LHCN-M2 (cell line): ENCODE measurements at places on chromosomes 2 and 18. TPM values are rescaled to one million over a fixed set of nuclear protein-coding genes. Genes with fewer than 3 reads are reported as not detected.

GRCh38 chr2:150903461-150903860 is 358.2 kb downstream of the RBM43 start:
- no peak for DNase-seq

- DNase-seq, result no peak
These were observed 305.7 kb downstream of the AGPS start for GRCh38 chr2:177698281-177698680.

Gene PHLPP1
- 8.5 and 9.6 TPM in 2 replicates for total RNA-seq

DNA sequence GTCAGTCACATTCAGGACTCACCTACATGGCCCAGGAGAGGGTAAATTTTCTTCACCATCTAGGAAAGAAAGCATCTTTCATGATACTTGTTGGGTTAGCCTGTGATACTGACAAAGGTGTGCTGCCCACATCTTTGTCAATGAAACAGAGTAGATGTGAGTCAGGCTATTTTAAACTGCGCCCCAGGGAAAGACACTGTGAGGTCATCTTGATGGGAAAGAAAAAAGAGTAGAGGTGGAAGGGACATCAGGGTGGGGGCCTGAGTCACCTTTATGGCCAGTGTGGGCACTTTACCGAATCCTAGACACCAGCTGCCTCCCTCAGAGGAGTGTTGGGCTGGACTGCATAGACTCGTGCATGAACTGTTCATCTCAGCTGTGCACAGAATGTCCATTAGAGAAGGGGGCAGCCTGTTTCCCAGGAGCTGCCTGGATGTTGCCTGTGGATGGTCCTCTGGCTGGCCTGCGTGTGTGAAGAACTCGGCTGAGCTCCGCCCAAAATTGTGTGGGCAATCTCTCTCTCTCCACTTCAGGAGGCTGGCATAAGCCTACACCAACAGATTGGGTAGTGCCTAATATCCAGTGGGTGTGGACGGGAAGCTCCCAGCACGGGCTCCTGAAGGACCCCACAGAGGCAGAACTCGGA is 278.7 kb upstream of the PXDN start:
- no peak for DNase-seq

DNA sequence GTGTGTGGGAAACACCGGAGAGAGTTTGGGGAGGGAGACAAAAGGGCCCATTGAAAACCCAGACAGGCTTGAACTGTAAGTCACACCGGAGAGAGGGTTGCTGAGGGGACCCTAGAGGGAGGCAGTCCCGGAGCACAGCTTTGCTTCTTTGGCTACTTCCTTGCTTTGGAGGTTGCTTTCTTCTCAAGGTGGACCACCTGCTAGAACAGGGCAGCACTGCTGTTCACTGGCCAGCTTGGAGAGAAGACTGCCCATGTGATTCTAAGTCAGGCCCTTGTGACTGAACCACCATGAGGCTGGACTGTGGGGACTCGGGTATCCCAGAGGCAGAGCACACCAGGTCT is 4.4 kb downstream of the ACTG2 start:
- no peak for DNase-seq
